ENCODE measurements at places on chromosomes 5 and 9. TPM values are rescaled to one million over a fixed set of nuclear protein-coding genes. Genes with fewer than 3 reads are reported as not detected.
A peak's percentile ranks its signal among the peaks of the same experiment; 100 is the strongest.

The CCDC180 gene
- 2.9 TPM for total RNA-seq

DNA sequence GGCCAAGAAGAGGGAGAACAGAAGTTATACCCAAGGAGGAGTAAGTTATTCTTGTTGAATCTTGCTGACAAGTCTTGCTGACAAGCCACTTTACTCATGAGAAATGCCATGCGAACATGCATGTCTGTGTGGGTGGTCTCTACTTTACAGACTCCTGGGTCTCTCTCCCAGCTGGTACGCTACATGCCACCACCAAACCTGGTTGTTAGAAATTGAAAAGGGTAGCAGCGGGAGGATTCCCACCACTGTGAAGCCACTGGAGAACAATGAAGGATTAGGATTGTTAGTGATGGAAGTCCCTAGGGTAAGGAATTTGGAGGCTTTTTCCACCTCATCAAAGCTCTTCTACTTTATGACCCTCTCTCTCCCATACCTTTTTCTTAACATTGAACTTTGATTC, 53.6 kb upstream of the GABRB2 start:
- DNase-seq = no peak

DNA sequence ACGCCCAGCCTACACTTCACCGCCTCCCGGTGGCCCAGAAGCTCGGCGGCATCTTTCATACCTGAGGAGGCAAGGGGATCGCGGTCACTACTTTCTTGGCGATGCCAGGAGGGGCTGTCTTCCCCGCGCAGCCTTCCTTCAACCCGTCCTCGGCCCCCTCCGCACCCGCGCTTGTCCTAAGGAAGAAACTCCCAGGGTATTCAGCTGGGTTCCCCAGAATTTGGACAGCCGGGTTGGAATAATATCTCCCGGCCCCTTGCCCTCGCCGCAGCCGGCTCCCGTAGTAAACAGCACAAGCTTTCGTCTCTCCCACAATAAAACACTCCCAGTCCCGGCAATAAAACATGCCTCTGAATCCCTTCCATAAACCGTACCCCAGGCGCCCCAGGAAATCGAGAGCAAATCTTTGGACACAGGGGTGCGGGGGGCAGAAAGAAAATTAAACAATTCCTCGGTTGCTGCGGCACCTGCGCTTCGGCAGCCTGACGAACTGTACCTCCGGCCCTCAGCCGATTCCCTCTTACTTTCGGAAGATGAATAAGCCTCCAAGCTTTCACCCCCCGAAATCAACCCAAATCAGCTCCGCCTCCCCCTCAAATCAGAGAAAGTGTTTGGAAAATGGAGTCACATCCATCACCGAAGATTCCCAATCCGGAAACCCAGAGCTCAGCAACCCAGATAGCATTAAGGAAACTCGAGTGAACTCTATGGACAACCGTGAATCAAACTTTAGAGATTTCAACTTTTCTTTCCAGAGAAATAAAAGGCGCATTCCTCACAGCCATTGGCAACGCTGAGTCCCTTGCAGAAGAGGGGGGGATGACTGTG, 1.1 kb downstream of the OTP start:
- DNase-seq = no peak

DNA sequence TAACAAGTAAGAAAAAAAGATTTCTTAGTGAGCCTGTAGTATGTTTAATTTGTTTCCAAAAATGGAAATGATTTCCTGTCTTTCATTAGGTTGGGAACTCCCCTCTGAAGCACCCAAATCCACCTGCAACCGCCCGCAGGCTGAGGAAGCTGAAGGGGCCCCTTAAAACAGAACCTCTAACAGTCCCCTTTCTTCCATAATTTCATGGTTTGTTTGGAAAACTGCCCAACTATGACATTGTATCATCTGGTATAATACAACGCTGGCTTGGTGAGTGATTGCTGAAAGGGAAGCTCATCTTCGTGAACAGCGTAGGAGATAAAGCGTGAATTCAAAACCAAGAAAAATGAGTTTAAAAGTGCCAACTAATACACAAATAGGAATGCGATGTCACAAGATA, 215.5 kb downstream of the FSTL4 start:
- DNase-seq = no peak

DNA sequence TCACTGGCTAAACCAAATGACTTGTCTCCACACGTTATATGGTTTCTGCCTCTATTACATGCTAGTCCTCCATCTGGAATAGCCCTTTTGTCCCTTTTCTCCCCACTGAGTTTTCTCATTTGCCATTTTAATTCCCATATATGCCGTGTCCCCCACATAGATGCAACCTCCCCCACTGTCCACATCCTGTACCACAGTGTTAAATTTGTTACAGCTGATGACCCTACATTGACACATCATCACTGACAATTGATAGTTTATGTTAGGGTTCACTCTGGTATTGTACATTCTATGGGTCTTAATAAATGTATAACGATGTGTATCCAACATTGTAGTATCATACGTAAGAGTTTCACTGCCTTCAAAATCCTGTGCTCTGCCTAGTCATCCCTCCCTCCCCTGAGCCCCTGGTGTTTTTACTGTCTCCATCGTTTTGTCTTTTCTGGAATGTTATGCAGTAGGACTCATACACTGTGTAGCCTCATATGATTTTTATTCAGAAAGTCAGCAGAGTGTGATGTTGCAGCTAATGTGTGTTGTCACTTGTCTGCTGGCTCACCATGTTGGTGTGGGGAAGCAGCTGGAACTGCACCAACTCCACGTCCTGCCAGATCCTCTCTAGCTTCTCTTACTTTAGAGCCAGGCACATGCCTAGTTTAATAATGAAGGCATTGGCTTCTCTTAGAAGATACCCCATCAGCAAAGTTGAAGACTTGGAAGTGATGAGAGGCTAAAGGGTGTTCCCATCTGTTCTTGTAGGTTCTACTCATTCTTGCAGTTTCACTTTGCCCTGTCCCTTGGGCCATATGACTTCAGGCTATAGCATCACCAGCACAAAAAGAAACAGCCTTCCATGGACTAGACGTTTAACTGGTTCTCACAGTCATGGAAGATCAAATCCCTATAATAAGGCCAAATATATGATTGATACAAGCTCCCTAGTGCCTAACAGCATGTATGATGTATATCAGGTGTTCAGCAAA, 30.2 kb downstream of the LRRC70 start:
- peak; percentile 69 for DNase-seq

DNA sequence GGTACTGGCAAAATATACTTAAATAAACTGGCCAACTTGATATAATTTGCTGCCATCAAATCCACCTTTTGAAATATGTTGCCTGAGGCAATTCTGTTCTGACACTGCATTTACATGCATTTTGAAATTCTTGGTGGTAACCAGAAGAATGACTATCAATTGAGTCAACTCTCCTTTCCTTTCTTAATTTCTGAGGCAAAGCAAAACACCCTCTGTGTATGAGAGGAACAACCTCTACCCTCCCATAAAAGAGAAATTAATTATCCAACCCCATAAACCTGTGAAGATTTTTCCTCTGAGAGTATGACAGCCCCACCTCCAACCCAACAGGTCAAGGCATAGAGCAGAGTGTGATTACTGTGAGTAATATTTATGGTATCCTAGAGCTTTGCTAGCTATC, 286.8 kb downstream of the NR2F1-AS1 start:
- DNase-seq = no peak

DNA sequence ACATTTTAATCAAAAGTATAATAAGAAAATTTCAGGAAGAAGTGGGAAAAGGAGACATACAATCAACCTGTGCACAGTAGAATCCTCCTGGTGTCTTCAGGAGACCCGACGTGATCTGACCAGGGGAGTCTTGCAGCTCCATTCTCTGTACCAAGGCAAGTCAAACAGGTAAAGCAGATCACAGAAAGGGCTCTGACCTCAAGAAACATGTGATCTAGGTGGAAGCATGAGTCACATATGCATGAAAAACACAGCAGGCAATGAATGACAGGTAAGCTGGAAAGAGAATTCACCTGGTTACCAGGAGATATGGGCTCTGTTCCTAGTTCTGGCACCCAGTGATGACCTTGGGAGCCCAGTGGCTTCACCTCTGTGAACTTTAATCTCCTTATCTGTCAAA, 19.4 kb upstream of the FABP6 start:
- DNase-seq = no peak

- no peak for DNase-seq
Observed at GRCh38 chr9:118009614-118010013, 305.4 kb downstream of the TLR4 start.

DNA sequence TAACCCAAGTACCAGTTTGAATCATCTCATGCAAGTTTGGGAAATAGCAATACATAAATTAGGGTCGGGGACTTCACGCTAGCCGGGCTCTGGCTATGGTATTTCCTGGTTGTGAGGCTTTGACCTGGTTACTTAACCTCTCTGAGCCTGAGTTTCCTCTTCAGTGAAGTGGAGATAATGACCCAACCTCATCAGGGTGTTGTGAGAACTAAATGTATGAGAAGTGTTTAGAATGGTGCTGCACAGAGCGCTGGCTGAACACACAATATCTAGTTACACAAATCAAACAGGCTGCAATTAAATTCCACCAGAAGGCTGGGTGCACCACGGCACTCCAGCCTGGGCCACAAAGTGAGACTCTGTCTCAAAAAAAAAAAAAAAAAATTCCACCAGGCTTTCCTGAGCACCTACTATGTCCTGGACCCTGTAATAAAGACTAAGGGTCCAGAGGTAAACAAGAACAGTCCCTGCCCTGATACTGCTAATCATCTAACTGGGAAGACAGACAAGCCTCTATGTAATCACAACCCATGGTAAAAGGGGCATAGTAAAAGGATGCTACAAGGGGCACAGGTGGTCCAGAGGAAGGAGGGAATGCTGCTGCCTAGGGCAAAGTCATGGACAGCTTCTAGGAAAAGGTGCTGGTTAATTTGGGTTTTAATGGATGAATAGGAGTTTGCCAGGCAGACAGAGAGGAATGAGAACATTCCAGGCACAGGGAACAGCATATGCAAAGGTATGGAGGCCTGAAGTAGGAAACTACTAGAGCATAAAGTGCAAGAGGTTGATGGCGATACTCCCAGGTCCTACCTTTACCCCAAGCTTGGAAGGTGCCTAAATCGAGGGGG, 27.7 kb downstream of the DUSP1 start:
- DNase-seq = no peak

- no peak for DNase-seq
Observed at GRCh38 chr9:79925326-79925725, 353.6 kb downstream of the TLE4 start.

DNA sequence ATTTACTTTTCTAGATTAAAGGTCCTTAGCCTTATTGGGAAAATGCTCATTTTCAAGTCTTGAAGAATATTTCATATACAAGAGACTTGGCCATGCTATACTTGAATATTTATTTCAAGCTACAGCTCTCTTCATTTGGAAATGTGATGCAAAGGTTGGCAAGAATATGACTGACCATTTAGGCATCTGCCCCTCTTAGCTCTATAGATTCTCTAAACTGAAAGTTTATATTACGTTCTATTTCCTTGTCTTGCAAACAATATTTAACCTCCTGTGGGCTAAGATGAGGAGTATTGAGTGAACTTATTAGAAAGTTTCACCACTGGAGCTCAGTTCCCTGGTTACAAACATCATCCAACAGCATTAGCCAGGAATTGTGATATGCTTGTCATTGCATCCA, 593.1 kb downstream of the MAT2B start:
- no peak for DNase-seq

GRCh38 chr9:113997610-113998009, 80.5 kb downstream of the AMBP start:
- no peak for DNase-seq

DNA sequence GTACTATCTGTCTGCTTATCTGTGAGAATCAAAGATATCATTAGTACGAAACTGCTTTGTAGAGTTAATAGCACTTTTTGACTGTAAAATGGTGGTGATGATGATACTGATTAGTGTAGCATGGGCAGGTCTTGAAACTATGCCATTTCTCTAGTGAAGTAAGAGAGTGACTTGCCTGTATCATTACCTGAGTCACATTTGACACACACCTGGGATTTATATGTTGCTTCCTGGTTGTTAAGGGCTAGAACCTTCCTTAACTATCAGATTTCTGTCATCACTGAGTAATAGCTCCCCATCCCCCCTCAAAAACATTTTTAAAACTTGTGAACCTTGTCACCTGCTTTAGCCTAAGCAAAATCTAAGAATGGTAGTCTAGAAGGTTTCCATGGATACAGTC, 135.6 kb upstream of the RORB start:
- no peak for DNase-seq

GRCh38 chr9:121399126-121399882, 29.3 kb upstream of the STOM start:
- no peak for DNase-seq

- DNase-seq = no peak
Observed at GRCh38 chr9:133448487-133448972, 11.2 kb upstream of the CACFD1 start.

GRCh38 chr9:89803403-89803802, 198.6 kb downstream of the GADD45G start:
- no peak for DNase-seq

- DNase-seq = no peak
Observed at GRCh38 chr9:89593727-89594427, 10.9 kb upstream of the GADD45G start.

DNA sequence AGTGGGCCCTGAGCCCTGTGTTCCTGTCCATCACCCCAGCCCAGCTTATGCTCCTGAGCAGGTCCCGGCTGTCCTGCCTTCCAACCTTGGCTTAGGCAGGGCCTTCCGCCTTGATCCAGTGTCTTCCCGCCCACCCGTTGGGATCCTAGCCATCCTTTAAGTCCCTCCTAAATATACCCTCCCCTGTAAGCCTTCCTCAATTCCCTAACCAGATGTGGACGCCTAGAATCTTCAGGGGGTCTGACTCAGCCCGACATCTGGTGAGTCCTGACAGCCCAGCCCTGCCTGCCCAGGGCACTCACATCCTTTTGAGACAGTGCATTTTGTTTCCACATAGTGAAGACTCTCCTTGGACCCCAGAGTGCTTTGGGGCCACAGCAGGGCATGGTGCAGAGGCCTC, 23.7 kb downstream of the SLC6A7 start:
- no peak for DNase-seq
